HTR-8/SVneo (cell line): ENCODE measurements at places on chromosomes 7 and 10.

GRCh38 chr10:62632071-62632809 is 172.3 kb upstream of the ADO start:
- no peak for DNase-seq

DNA sequence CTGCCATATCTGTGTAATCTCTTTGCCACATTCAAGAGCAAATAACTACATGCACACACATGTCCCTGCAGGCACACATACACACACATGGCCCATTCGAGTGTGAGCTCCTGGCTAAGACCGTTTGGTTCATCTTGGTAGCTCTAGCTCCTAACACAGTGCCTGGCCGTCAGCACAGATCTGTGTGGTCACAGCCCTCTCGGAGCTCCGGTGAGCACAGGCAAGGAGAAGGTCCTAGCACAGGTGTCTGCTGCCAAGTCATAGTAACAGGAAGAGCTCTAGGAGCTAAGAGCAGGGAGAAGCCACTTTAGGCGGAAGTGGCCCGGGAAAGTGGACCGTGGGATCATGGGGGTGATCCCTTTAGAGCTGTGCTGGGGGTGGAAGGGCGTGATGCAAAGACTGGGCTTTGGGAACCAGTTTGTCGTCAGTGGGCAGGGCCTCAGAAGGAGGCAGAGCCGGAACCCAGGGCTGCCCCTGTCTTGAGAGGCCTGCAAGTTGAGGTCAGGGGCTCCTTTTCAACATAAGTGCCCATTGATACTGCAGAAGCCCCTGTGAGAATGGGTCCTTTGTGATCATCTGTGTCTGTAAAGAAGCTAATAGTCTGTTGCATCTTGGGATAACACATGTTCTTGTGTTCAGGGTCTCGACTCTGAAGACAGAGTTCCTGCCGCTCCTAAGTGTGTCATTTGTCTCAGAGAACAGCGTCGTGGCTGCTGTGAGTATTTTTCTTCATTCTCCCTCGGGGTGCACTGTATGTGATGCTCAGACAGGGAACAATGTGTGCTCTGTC is 16.6 kb upstream of the ARPC1B start:
- no peak for DNase-seq

DNA sequence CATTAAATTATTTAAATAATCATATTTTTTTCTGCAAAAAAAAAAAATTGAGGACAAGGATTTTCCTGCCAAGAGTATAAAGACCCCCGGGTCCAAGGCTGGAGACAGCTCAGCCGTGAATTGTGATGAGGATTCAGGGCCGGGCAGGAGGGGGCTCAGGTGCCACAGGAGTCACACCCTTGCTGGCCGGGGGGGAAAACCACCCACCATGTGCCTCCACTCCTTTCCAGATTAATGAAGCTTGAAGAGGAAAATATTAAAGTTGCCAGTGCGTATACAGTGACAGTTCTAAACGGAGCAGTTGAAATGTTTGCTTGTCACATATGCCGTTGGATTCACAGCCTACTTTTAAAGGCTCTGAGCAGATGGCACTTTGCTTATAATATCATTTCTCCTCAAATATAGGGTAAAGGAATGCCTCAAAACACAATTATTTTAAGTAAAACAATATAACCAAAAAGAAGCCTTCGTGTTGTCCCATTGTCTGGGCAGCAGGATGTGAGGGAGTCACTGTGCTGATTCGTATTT is 49.6 kb downstream of the ADARB2 start:
- no peak for DNase-seq

DNA sequence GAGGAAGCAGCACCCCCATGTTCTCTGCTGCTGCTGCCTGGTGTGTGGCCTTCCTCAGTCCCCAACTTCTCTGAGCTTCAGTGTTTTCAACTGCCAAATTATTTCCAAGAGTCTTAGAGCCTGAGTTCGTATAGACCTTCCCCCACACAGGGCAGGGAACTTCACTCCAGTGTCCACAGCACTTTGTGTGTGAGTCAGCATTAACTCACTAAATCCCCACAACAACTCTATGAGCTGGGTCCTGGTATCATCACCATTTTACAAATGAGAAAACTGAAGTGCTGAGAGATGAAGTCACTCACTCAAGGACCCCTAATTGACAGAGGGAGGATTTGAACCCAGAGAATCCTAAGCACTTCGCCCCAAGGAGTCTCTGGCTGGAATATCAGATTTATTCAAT is 48.3 kb downstream of the ADCYAP1R1 start:
- DNase-seq, result no peak

DNA sequence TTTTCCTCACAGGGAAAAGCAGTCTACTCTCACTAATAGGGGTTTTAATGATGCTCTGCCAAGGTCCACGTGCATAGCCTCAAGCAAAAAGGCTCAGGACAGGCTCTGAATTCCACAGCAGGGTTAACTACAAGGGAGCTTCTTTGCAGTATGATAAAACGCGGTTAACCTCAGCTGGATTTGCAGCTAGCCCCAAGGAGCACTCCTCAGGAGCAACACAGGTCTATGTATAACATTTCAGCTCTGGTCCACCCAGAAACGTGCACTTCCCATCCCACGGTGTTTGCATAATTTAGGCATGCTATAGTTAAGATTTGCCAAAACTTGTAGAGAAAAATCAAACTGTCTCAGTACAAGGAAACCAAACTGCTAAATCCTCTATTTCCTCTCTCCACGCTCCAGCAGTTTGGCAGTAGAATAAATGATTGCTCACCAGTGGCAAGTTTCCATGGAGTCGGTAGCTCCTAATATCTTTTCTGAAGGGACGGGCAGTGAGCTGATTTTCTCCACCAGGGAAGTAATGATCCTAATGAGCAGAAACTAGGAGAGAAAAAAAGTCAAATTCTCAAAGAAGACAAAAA is 13.1 kb upstream of the ASB4 start:
- no peak for DNase-seq

DNA sequence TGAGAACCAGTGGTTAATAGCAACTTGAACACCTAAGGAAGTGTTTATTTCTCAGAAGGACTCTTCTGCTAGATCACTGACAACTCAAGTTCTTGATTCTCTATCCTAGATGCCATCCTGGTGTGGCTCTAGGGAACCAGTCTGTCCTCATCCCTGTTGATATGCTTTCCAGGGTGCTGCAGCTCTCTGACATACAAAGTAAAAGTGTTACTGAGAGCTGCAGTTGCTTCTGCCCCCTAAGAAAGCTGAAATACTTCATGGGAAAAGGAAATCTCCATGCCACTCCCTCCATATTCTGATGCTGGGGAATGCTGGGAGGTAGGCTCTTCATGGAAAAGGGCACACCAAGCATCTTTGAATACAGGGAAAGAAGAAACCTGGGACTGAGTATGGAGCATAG is 168.1 kb downstream of the KLF6 start:
- no peak for DNase-seq

DNA sequence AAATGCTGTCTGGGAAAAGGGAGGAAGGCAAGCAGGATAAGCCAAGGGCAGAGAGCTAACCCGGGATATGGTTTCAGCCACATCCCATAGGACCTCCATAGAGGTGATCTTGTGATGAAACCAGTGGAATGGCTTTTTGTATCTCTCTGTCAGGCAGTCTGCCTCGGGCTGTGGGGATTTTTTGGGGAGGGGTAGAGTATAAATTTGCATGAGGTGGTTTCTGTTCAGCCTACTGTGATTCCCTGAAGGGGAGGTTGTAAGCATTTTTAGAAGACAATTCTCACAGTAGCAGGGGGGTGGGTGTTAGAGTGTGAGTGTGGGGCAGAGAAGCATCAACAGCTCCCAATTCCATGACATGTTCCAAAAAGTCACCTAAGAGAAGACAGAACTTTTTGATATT is 11.8 kb downstream of the OR9A2 start:
- DNase-seq, result no peak

- DNase-seq, result no peak
These were observed 95.3 kb upstream of the MAGI2 start for GRCh38 chr7:79548727-79549126.

GRCh38 chr10:60914690-60915141 is 29.3 kb downstream of the RHOBTB1 start:
- peak; percentile 41 for DNase-seq

DNA sequence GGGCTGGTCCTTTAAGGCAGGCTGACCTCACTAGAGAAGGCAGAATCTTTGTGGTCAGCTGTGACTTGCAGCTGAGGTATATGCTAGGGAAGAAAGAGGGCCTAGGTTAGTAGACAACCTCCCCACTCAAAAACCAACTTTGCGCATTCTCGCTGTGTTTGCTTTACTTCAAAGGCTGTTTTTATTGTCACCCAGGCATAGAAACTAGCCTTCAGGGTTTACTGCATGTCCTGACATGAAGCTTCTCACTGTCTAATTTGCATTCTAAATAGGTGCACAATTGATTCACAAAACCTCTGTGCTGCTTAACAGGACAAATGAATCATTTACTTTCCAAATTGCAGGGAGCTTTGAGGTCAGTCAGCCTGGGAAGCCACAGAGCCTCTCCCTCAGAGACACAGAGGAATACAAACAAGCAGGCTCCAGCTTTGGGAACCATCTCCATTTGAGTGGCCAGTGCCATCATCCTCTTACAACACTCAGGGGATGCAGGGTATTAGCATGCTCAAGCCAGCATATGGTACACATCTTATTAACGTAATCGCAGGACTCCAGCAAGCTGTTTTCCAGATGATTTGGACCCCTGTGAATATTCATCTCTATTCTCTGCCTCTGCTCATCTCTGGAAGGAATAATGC is 596.4 kb upstream of the GHITM start:
- no peak for DNase-seq

- DNase-seq, result no peak
These were observed 25.0 kb downstream of the EGFR start for GRCh38 chr7:55043691-55044370.

GRCh38 chr7:141333459-141333858 is 217.8 kb upstream of the AGK start:
- DNase-seq, result no peak
